RKO (cell line): ENCODE measurements at places on chromosomes 4 and X.

DNA sequence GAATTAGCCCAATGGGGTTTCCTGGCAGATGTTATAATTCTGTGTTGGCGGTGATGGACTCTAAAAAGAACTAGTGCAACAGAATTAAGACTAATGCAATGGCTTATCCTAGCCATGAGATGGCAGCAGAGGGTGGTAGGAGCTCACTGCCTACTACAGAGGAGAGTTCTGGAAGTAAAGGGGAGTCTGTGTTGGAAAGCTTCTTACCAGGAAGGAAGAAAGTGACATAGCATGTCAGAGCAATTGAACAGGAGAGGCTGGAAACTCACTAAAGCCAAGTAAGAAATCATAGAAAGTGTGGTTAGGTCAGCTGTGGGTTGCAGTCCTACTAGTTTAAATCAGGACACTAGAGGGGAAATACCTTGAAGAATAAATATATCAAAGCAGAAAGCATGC, 6.3 kb upstream of the TRPC5OS start:
- DNase-seq, result peak; percentile 75

- DNase-seq, result no peak
Observed at GRCh38 chr4:7055990-7056325, 11.9 kb downstream of the GRPEL1 start.

DNA sequence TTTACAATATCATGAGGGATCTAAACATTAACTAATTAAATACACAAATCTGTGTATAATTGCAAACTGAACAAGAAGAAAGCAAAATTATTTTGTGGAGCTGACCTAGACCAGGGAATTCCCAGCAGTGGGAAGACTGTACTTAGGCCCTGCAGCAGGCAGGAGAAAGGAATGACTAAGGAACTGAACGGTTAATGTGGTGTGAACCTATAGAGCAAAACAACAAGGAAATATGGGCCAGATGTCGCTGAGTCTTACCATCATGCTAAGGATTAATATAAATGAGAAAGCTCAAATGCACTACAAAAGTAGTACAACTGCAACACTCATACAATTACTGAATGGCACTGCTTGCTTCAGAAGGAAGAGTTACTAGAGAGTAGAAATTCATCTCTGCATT, 120.3 kb upstream of the ATXN3L start:
- DNase-seq, result no peak

DNA sequence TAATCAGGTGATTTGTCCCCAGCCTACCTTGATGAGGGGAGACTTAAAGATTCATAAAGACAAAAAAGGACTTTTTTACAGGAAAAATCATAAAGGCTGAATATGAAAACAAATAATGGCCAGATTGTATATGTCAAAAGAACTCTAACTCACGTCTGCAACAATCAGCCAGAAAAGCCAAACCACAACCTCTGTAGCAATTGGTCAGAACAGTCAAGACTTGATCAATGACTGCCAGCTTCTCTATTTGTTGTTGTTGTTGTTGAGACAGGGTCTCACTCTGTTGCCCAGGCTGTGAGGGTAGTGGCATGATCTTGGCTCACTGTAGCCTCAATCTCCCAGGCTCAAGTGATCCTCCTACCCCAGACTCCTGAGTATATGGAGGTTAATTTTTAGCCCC, 35.9 kb upstream of the PPA2 start:
- no peak for DNase-seq

DNA sequence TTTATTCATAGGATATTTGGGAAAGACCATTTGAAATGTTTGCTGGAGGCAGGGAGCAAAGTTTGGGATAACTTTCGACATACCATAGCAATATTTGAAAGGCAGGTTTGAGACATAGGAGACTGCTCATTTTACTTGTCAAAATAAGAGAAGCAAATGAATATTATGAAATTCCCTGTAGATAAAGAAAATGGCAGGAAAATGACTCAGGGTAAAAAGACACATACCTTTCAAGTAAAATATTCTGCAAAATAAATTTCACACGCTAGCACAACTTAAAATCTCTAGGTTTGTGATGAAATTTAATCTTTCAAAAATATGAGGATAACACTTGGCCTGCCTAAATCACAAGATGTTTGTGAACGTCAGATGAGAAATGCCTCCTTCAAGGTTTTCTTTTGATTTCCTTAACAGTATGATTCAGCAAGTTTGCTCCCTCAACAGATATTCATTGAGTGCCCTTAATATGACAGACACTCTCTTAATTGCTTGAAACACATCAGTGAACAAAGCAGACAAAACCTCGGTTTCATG, 6.6 kb downstream of the TMEM156 start:
- no peak for DNase-seq

- no peak for DNase-seq
Observed at GRCh38 chrX:48540028-48540375, 488 bp downstream of the TBC1D25 start.

DNA sequence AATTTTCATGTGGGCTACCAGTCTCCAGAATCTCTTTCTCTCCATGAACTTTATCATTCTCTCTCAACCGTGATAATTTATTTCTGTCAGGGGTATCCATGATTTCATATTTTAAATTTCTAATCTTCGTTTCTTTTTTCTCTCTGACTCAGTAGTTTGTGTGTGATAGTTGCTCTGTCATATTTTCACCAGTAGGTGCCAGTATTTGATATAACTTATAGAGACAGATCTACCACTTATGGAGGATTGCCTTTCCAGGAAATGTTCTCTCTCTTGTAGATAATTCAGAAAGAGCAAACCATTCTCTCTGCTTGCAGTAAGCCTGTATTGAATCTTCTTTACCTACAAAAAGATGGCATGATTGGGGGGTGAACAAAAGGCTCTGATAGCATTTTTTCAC, 79.3 kb upstream of the DYNLT3 start:
- DNase-seq, result peak; percentile 69

- DNase-seq, result no peak
Observed at GRCh38 chr4:7687796-7688195, 251.9 kb downstream of the AFAP1 start.

GRCh38 chr4:128394778-128395177, 107.2 kb upstream of the PGRMC2 start:
- no peak for DNase-seq

DNA sequence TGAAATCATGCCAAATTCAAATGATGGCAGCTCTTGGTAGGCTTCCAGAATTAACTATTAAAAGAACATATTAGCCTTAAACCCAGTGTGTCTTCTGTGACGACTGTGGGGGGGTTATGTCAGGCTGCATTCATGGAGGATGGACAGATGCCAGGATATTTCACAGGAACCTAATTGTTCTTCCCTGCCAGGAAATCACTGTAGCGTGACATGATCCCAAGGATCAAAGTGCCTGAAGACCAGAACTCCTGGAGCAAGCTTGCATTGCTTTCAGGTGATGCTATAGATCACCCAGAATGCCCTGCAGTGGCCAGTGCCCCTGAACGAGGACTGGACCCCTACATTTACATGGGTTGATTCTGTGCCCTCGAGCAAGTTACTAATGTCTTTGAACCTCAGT, 1093.0 kb upstream of the TENM3 start:
- DNase-seq, result no peak

GRCh38 chrX:25667681-25668080, 470.5 kb upstream of the MAGEB18 start:
- no peak for DNase-seq

DNA sequence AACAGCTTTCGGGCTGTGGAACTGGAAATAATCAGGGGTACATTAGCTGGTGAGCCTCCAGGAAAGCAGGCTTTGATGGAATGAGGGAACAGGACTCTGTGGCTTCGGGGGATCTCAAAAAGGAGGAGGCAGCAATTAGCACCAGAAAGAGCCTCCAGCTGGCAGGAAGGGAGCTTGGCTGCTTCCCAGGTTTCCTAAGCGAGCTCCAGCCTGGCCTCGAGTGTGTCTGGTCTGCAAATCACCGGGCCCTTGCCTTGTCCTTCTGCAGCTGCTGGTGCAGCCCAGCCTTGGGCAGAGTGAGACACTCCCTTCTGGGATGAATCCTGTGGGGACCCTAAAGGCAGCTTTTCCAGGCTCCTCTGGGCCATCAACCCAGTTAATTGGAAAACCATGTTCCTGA, 10.7 kb upstream of the PDHA1 start:
- DNase-seq, result no peak

DNA sequence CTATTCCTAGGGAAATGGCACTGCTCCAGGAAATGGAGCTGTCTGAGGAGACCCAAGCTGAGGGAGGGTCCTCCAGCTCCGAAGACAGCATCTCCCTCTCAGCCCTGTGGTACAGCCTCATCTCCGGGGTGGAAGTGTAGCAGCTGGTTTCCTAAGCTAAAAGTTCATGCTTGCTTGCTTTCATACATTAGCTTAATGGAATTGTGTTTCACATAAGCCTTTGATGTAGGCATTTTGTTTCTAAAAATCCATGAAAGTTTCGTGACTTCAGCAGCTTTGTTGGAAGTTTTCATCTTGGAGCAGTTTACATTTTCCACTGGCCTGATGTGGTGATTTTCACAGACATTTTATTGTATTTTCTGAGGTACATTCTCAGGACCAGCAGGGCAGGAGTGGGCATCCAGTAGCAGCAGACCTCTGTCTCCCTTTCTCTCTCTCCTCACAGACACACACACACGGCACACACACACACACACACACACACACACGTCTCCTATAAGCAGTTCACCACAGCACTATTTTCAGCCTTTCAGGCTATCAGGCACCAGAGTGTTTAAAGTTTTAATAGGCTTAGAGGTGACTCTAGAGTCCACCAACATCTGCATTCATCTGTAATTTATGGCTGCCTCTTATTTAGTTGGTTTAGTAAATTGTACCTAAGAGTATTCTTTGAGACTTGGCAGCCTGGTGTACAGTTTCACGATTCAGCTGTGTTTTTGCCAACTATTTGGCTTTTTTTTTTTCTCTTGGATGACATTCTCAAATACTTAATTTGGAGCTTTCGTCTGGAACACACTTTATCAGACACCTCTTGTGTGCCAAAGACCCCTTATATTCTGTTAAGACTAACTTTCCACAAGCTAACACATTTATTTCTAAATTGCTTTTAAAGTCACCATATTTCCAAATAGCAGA, 225.8 kb upstream of the SFRP2 start:
- DNase-seq, result no peak

DNA sequence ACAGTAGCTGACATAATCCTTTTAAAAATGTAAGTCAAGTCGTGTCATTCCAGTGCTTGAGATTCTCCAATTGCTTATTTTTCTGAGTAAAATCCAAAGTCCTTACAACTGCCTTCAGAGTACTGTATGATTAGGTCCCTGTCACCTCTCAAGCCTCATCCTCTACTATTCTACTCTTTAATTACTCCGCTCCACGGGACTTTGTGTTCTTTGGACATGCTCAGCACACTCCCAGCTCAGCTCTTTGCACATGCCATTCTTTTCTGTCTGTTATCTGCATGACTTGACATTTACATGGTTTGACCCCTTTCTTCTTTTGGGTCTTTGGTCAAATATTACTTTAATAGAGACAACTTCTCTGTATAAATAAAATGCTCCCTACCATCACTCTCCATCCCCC, 15.1 kb downstream of the FAM47E start:
- no peak for DNase-seq

DNA sequence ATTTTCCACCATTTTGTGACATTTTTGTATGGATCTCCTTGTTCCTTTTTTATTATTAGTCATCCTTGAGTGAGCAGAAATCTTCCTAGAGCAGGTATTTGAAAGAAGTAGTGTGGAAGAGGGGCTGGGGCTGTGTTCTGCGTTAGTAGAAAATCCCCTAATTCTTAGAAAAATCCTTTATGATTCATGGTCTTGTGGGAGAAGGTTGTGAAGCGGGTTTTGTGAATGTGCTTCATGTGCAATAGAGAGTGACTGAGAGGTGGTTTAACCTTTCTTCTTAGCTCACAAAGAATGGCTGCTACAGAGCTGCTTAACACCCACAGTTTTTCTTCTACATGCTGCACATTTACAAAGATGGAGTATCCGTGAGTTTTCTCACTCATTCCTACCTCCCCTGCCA, 220.5 kb downstream of the IDS start:
- no peak for DNase-seq

DNA sequence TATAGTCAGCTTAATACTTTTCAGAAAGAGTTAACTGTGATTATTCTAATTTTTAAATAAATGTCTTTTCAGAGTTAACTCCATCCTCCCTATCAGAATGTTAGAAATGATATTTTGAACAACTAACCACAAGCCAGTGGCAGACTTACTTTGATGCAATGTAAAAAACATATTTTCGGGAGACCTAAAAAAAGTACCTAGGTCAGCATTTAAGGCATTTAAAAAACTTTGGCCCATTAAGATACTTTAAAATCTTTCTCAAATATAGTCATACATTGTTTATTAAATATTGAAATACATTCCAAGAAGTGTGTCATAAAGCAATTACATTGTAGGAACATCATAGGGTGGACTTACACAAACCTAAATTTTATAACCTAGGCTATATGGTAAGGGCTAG, 426.1 kb downstream of the PABPC4L start:
- no peak for DNase-seq

DNA sequence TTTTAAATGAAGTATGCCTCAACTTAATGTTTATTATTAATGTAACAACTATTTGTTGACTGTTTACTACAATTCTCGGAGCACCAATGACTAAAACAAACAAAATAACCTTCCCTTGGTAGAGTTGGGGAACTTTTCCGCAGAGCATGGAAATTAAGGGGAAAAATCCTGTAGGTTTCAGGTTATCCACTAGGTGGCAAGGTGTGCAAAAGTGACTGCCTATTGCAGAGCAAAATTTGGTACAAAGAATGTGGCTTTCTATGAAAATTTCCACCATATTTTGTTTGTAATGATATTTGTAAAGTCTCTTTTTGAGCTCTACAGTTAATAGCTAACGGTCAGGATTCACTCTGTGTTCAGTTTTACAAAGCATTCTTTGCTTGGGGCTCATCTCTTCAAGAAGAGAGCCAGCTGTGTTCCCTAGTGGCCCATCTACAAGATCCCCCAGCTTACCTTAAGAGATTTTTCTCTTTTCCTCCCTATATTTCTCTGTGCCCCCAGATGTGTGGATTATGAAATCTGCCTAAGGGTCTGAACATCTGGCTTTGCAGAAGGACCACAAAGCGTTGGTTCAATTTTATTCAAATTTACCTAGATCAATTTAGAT, 61.1 kb downstream of the FBXO8 start:
- peak; percentile 66 for DNase-seq
